ENCODE measurements at places on chromosomes 4 and X.
A peak's percentile ranks its signal among the peaks of the same experiment; 100 is the strongest.

- no peak for DNase-seq
Measured at GRCh38 chrX:45952030-45952429, 593.2 kb downstream of the ZNF674 start.

GRCh38 chrX:19863212-19863856, 24.1 kb downstream of the SH3KBP1 start:
- peak; percentile 32 for DNase-seq

DNA sequence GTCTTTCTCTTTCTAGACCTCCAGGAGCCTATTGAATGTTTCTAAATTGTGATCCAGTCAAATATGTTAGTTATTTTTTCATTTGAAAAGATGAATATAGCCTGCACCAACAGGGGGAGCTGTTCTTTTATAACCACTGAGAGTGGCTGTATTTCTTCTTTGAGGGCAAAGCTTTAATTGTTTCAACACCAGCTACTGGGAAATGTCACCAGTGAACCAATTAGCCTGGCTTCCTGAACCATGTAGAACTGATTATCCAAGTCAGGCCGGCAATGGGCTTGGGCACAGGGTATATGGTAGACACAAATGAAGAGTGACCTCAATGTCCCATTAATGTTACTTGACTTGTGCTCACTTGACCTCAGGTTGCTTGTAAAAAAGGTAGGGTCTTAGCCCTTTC, 4.8 kb upstream of the DAPP1 start:
- peak; percentile 37 for DNase-seq

GRCh38 chrX:108415891-108416290, 22.3 kb downstream of the COL4A6 start:
- DNase-seq, result no peak

GRCh38 chr4:156553659-156554058, 417.9 kb downstream of the PDGFC start:
- DNase-seq, result no peak
